ENCODE measurements at places on chromosomes 6 and 20. TPM values are rescaled to one million over a fixed set of nuclear protein-coding genes. Genes with fewer than 3 reads are reported as not detected.

Gene BPIFB3
- polyA plus RNA-seq: not detected

DNA sequence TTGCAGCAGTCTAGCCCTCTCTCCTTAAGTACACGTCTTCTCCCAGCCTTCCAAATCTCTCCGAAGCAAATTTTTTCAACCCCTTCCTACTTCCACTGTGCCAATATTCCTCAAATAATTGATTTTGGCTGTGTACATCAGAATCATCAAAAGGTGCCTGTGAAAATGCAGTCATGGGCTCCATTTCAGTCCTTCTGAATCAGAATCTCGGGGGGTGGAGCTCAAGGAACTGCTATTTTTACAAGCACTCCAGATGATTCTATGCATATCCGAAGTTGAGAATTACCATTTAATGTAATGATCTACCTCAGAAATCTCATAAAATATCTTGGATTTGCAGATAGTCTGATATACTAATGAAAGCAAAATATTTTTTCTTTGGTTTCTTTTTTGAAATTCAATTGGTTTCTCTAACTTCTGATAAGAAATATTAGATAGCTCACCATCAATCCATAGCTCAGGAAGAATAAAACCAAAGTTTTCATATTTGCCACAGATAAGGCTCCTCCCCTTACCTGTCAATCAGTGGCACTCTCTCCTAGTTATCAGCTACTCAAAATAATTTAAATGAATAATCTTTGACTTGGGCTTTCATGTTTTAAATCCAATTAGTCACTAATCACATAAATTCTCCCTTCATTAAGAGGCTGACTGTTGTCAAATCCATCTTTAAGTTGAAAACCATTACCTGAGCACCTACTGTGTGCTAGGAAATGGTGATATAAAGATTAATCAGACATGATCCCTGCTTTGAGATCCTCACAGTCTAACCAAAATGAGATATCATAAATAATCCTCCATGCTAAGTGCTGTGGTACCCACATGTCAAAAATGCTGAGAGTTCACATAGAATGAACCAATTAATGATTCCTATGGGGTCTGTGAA is 36.4 kb upstream of the STXBP5 start:
- no peaks in the 10 kb centered on the region for H3K4me1 ChIP-seq
- H3K4me3 ChIP-seq: no peak overlapping the region
- no peak for DNase-seq
- H3K36me3 ChIP-seq: no peaks in the 10 kb centered on the region

DNA sequence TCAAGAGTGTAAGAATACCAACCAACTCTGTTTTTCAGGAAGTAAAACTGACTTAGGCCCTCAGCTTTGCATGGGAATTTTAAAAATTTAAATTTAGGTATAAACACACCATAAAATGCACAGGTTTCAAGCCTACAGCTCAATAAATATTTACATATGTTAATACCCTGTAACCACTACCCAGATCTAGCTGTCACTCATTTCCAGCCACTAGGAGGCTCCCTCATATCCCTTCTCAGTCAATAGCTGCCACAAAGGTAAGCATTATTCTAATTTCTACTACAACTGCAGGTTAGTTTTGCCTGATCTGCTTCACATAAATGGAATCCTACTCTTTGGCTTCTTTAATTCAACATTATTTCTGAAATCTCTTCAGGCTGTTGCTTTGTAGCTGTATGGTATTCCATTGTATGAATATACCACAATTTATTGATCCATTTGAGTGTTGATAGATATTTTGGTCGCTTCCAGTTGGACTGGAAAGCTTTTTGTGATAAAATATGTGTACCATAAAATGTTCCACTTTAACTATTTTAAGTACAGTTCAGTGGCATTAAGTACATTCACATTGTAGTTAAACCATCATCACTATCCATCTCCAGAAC is 32.5 kb upstream of the MEI4 start:
- no peak overlapping the region for H3K27ac ChIP-seq
- no peaks in the 10 kb centered on the region for H3K27me3 ChIP-seq
- no peak overlapping the region for H3K4me3 ChIP-seq
- H3K36me3 ChIP-seq: no peaks in the 10 kb centered on the region
- DNase-seq: no peak

GRCh38 chr6:168105813-168106632 is 27.0 kb upstream of the FRMD1 start:
- no peak overlapping the region for H3K4me3 ChIP-seq
- H3K27ac ChIP-seq: no peak overlapping the region
- H3K4me1 ChIP-seq: peaks cover 9% of the 10 kb centered on the region
- H3K27me3 ChIP-seq: peaks cover 21% of the 10 kb centered on the region

GRCh38 chr6:75758061-75758460 is 9.0 kb downstream of the MYO6 start:
- H3K36me3 ChIP-seq: no peaks in the 10 kb centered on the region
- H3K4me3 ChIP-seq: no peak overlapping the region
- DNase-seq: no peak
- no peaks in the 10 kb centered on the region for H3K4me1 ChIP-seq
- H3K27me3 ChIP-seq: no peaks in the 10 kb centered on the region
- H3K27ac ChIP-seq: no peak overlapping the region

Gene TCF21
- 0.05 TPM for polyA plus RNA-seq

DNA sequence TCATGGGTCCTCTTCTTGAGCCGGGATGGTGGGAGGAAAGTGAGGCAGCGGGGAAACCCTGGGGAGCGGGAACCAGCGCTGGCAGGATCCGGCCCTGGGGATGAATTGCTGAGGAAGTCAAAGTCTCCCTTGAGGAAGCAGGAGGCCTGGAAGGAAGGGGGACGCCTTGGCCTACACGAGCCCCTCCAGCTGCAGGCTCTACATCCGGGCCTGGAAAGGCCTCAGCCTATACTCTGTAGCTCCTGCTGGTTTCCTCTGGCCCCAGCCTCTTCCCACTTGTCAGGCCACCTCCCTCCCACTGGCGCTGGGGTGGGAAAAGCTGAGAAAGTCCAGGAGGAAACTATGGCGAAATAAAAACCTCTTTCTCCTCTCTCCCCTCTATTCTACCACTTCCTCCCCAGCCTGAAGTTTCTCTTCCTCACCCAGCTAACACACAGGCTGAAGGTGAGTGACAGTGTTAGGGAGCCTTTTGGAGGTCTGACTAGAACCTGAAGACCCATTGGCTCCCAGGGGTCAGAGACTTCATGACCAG is 14.9 kb downstream of the TREML2 start:
- DNase-seq: no peak
- H3K4me1 ChIP-seq: no peaks in the 10 kb centered on the region
- H3K27ac ChIP-seq: no peak overlapping the region
- H3K27me3 ChIP-seq: no peaks in the 10 kb centered on the region
- no peak overlapping the region for H3K4me3 ChIP-seq

Gene GCNT2
- 19.3 TPM for polyA plus RNA-seq

- no peaks in the 10 kb centered on the region for H3K36me3 ChIP-seq
- H3K27ac ChIP-seq: no peak overlapping the region
- no peaks in the 10 kb centered on the region for H3K4me1 ChIP-seq
- H3K27me3 ChIP-seq: no peaks in the 10 kb centered on the region
- no peak for DNase-seq
These were observed 26.3 kb upstream of the SLC22A3 start for GRCh38 chr6:160321729-160322505.

- no peak for DNase-seq
- H3K4me3 ChIP-seq: no peak overlapping the region
- no peak overlapping the region for H3K27ac ChIP-seq
- peaks cover 3% of the 10 kb centered on the region for H3K4me1 ChIP-seq
These were observed 4.4 kb upstream of the RAET1L start for GRCh38 chr6:150029749-150030148.
